Non-pigmented ciliary epithelial cell (primary cell): ENCODE measurements at places on chromosomes 16 and 17.

GRCh38 chr17:18217412-18218015 is 7.9 kb upstream of the LLGL1 start:
- DNase-seq = peak; percentile 8

- DNase-seq = no peak
Measured at GRCh38 chr16:24848065-24848464, 2.3 kb downstream of the SLC5A11 start.

DNA sequence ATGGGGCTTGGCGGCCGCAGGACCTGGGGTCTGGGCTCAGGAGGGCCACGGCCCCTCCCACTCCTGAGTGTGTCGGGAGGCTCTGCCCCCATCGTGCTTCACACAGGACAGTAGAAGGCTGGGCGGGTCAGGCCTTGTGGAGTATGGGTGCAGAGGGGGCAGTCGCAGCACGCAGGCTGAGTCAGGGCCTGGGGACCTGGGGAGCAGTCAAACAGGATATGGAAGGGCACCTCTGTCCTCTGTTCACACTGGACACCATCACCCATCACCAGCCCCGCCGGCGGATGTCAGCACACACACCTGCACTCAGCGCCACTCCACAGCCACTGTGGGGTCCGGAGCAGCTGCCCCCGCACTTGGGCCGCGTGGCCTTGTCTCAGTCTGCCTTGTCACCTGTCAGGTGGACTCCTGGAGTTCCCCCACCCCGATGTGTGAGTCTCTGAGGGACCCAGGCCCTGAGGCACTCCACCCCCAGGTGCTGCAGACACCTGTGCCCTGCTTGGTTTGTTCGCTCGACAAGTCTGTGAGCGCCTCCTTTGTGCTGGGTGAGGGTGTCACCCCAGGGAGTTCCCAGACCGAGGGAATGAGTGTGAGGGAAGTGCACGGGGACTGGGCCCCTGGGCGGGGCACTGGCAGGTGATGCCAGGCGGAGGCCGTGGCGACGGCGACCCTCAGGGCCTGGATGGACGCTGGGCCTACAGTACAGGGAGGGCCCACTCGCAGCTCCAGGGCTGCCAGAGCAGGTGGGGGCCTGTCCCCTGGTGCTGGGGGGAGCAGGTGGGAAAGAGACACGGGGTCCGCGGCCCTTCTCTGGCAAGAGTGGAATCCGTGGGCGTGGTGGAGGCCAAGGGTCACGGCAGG is 31.7 kb downstream of the ZFPM1 start:
- DNase-seq = no peak

GRCh38 chr16:65876624-65877023 is 489.9 kb upstream of the CDH5 start:
- no peak for DNase-seq

DNA sequence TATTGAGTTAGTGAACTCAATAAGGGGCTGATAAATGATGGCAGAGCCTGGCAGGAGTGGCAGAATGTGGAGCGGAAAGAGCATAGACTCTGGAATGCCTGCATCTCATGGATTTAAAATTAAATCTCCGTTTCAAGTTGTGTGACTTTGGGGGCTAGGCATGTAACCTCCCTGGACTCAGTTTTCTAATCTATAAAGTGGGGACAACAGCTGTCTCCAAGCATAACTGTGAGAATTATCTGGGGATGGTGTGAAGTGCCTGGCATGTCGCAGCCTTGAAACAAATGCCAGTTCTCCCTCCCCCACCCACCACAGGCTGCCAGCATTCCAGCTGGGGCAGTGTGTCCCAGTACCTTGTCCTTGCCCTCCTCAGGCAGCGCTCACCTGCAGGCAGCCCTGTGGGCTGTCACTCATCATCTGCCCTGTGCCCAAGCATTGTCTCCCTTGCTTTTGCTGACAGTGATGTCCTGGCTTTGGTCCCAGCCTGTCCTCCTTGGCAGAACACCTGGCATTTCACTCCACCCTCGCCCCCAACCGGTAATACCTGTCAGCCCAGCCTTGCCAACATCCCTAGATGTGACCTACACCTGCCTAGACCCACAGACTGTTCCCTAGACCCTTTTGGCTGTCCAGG is 129.6 kb downstream of the MRM1 start:
- DNase-seq = no peak

DNA sequence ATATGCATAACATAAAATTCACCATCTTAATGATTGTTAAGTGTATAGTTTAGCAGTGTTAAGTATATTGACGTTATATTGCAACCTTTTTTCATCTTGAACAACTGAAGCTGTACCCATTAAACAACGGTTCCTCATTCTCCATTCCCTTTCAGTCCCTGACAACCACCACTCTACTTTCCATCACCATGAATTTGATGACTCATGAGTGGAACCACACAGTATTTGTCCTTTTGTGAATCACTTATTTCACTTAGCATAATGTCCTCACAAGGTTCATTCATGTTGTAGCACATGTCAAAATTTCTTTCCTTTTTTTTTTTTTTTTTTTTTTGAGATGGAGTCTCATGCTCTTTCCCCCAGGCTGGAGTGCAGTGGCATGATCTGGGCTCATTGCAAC is 46.0 kb downstream of the HOXB1 start:
- no peak for DNase-seq

GRCh38 chr16:10929853-10930754 is 12.2 kb downstream of the DEXI start:
- no peak for DNase-seq

DNA sequence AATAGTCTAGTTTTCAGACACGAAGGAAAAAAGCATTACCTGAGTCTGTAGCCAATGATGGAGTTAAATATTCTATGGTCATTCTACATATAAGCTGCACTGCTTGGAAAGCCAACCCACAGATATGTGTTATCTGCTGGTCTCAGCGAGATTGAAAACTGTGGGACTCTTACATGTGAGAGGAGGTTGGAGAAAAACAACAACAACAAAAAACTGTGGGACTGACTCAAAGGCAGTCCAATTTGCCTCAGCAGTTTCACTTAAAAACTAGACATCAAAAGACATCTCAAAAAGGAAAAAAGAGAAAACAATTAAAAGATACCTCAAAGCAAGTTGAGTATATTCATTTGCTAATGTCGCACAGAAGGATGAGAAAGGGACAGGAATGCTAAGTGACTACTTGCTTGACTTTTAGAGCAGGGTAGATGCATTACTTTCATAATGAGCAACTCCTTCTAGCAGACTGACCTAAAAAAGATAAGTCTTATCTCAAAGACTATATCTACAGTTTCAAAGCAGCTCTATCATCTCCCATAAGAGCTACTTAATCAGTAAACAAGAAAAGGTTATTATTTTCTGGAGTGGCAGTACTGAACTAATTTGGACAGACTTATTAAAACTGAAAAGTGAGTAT is 35.5 kb upstream of the ITGA2B start:
- DNase-seq = no peak

GRCh38 chr17:71203953-71204352 is 916.9 kb upstream of the SOX9 start:
- no peak for DNase-seq

GRCh38 chr17:63675607-63676546 is 24.0 kb downstream of the LIMD2 start:
- DNase-seq = peak; percentile 52

GRCh38 chr16:15538507-15538906 is 104.1 kb downstream of the BMERB1 start:
- no peak for DNase-seq

- DNase-seq = peak; percentile 15
Measured at GRCh38 chr17:3535253-3535995, 22.2 kb downstream of the TRPV3 start.

GRCh38 chr17:50818261-50818660 is 17.1 kb upstream of the WFIKKN2 start:
- DNase-seq = no peak

DNA sequence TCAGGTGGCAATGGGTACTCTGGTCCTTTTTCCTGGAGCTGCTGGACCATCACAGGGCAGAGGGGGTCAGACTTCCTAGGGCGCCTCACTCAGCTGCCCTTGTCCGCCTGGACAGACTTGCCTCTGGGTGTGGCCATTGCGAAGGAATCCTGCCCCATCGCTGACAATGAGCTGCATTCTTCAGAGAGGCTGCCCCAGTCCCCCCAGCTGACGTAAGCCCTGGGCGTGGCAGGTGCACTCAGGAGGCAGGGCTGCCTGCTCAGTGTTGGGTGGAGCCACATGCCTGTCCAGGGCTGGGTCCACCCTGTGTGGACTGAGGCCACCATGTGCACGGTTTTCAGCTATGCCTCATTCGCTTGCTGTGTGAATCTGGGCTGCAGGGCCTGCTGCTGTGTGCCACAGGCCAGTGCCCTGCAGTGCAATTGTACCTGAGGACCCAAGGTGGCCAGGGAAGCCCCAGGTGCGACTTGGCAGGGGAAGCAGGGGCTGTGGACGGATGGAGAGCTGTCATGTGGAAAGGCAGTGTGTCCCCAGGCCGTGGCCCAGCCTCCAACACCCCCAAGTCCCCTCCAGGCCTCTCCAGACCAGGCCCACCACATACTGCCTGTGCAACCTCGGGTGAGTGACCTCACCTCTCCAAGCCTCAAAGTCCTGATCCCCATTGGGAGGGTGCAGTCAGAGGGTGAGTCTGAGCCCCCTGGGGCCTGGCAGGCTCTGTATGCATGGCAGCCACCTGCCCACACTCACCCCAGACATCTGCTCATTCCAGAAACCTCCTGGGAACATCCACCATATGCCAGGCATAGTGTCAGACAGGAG is 14.0 kb upstream of the MPRIP start:
- DNase-seq = no peak

GRCh38 chr17:81712468-81713003 is 452 bp downstream of the SLC25A10 start:
- no peak for DNase-seq

DNA sequence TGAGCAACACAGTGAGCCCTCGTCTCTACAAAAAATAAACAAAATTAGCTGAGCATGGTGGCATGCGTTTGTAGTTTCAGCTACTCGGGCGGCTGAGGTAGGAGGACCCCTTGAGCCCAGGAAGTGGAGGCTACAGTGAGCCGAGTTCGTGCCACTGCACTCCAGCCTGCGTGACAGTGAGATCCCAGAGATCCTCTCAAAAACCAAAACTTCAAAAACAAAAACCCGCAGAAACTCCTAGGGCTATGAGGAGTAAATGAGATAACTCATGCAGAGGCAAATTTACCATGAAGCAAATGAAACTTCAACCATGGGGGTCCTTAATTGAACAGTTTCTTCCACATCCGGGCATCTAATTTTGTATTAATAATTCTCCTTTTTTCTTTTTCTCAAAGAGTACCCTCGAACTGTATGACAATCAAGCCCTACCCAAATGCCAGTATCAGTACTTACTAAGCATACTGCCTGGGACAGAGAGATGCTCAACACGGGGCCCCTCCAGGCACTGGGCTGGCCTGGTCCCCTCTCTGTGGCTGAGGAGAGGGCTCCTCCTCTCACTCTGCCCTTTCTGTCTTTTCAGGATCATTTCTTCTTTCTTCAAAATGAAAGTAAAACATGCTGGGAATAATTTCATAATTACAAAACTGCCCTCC is 789 bp upstream of the PIPOX start:
- DNase-seq = no peak

- no peak for DNase-seq
Measured at GRCh38 chr16:66548068-66548467, 1.9 kb downstream of the TK2 start.

GRCh38 chr16:61014869-61015268 is 1021.4 kb downstream of the CDH8 start:
- no peak for DNase-seq

- DNase-seq = no peak
Measured at GRCh38 chr16:9034056-9034455, 57.4 kb upstream of the HAPSTR1 start.

DNA sequence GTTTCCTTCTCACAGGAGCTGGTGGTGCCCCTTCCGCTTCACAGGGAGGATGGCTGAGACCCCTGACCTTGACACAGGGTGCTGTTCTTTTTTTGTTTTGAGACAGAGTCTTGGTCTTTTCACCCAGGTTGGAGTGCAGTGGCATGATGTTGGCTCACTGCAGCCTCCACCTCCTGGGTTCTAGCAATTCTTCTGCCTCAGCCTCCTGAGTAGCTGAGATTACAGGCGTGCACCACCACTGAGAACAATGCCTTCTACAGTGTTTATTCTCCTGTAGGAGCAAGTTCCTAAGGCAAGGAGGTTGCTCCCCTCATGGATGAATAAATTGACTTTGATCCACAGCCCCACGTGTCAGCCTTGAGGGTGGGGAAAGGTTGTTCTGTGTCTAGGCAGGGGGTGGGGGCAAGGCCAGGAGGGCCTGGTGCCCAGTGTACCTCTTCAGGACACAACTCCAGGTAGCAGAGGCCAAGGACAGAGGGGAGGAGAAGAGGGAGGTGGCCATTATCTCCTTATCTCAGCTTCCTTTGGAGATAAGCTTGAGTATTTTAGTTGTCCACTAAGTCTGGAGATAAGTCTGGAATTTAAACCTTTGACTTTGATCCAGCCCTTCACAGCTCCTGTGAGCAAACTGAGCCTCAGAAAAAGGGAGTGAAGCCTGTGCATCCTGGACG is 159.4 kb downstream of the SEC14L1 start:
- no peak for DNase-seq

GRCh38 chr17:71978435-71978834 is 142.4 kb upstream of the SOX9 start:
- no peak for DNase-seq

GRCh38 chr17:21394265-21394664 is 18.1 kb downstream of the KCNJ12 start:
- no peak for DNase-seq

- no peak for DNase-seq
Measured at GRCh38 chr17:50100921-50101345, 5.8 kb downstream of the PDK2 start.

DNA sequence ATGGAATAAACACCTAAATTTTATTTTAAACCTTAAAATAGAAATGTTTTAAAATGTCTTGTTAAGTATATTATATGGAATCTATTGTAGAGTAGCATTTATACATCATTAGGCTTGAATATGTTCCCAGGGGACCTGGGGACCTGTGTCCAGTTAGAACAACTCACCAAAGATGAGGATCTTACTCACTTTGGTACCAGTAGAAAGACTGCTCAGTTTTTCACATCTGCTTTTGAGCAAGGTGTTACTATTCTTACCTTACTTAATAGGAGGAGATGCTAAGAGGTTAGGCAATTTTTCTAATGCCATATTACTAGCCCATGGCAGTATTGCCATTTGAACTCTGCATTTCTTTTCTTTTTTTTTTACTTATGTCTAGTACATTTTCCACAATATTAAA is 14.7 kb downstream of the STXBP4 start:
- DNase-seq = no peak

GRCh38 chr16:51968749-51969148 is 578.2 kb downstream of the TOX3 start:
- no peak for DNase-seq

DNA sequence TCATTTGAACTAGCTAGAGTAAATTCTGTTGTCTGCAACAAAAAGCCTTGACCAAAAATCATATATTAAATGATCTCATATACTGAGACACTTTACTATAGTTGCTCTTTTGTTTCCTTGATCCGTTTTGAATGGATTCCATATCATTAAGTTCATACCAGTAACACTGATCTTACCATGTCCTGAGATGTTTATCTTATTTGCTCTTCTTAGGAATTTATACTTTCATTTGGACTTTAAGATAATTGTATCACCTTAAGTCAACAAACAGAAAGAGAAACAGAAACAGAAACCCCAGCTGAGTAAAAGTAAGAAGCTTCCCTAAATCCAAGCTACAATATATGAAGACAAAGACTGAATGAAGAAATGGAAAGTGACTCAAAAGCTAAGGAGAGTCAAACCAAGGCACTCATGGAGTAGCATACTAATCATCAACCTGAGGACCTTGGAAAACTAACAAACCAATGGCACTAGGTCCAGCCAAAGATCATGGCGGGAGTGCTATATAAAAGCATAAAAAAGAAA is 106.5 kb upstream of the COX10 start:
- DNase-seq = no peak
